ENCODE measurements at places on chromosomes 2 and 18. TPM values are rescaled to one million over a fixed set of nuclear protein-coding genes. Genes with fewer than 3 reads are reported as not detected.

ADD2 gene
- 22.0 TPM for total RNA-seq

PLCD4 gene
- 0.30 TPM for total RNA-seq

ATP8B1 gene
- 9.0 TPM for total RNA-seq

PLB1 gene
- total RNA-seq, result 1.3 TPM

ALLC gene
- total RNA-seq, result 0.06 TPM

PIEZO2 gene
- total RNA-seq, result 0.58 TPM

APOB gene
- not detected for total RNA-seq

OTOS gene
- not detected for total RNA-seq

RAD51AP2 gene
- total RNA-seq, result not detected

PSMA8 gene
- total RNA-seq, result not detected

SIX3 gene
- 0.57 TPM for total RNA-seq

IL36G gene
- total RNA-seq, result 0.10 TPM

SFTPB gene
- total RNA-seq, result 0.22 TPM

GPR45 gene
- not detected for total RNA-seq

CRYBA2 gene
- not detected for total RNA-seq

PAX3 gene
- total RNA-seq, result not detected

ZNF892 gene
- total RNA-seq, result not detected

SLC8A1 gene
- total RNA-seq, result 0.51 TPM

ARMC9 gene
- total RNA-seq, result 19.0 TPM
